ENCODE measurements at places on chromosomes 5 and 9. TPM values are rescaled to one million over a fixed set of nuclear protein-coding genes. Genes with fewer than 3 reads are reported as not detected.

The GABRB2 gene
- 2.3 TPM for polyA plus RNA-seq

The CDC25C gene
- 2.4 TPM for polyA plus RNA-seq

The IFNA21 gene
- not detected for polyA plus RNA-seq

The TXNDC8 gene
- polyA plus RNA-seq = not detected

The PCDHA6 gene
- polyA plus RNA-seq = 0.20 TPM

The F2RL2 gene
- polyA plus RNA-seq = not detected

The LCN9 gene
- not detected for polyA plus RNA-seq

The IL7R gene
- polyA plus RNA-seq = 2.8 TPM

The C9orf50 gene
- not detected for polyA plus RNA-seq

The FOXD4 gene
- 1.6 TPM for polyA plus RNA-seq

The MYOZ3 gene
- 17.7 TPM for polyA plus RNA-seq

The WNT8A gene
- polyA plus RNA-seq = not detected

The ITGA2 gene
- 14.0 TPM for polyA plus RNA-seq
